ENCODE measurements at places on chromosomes 16 and 17.

DNA sequence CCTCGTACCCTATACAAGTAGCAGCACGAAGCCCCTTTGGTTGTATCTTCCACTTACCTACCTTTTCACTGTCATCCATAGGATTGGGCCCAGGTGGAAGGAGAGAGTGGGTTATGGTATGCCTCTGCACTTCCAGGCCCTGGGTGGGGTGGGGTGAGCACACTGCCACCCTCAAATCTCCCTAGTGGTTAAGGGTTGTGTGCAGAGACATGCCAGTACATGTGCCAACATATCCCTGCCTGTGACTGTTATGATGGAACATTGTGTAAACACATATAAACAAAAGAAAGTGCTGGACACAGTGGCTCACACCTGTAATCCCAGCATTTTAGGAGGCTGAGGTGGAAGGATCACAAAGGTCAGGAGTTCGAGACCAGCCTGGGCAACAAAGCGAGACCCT is 11.1 kb downstream of the HROB start:
- no peak for DNase-seq

- no peak for DNase-seq
Measured at GRCh38 chr17:50583641-50584040, 23.1 kb downstream of the CACNA1G start.

- DNase-seq, result peak; percentile 4
Measured at GRCh38 chr16:48834576-48834975, 224.6 kb upstream of the N4BP1 start.

- DNase-seq, result no peak
Measured at GRCh38 chr16:50480206-50480605, 68.0 kb upstream of the NKD1 start.

- DNase-seq, result no peak
Measured at GRCh38 chr17:47640076-47640475, 9.6 kb upstream of the KPNB1 start.
